ENCODE measurements at places on chromosomes 5 and 9. TPM values are rescaled to one million over a fixed set of nuclear protein-coding genes. Genes with fewer than 3 reads are reported as not detected.

The SLC6A7 gene
- not detected for total RNA-seq

The RAI14 gene
- total RNA-seq: 18.7 TPM

The PCDHA10 gene
- total RNA-seq: 0.11 TPM

The ARL10 gene
- total RNA-seq: 2.4 TPM

The AGXT2 gene
- total RNA-seq: not detected

The MARCHF11 gene
- total RNA-seq: not detected

The DMRT1 gene
- total RNA-seq: not detected

GRCh38 chr9:124006448-124007361 is 4.9 kb upstream of the LHX2 start:
- DNase-seq: no peak
- no peaks in the 10 kb centered on the region for H3K36me3 ChIP-seq
- peaks cover 100% of the 10 kb centered on the region for H3K27me3 ChIP-seq

- H3K4me1 ChIP-seq: no peaks in the 10 kb centered on the region
- no peak overlapping the region for H3K4me3 ChIP-seq
- no peaks in the 10 kb centered on the region for H3K27me3 ChIP-seq
- H3K36me3 ChIP-seq: no peaks in the 10 kb centered on the region
Observed at GRCh38 chr5:82861701-82862100, 215.5 kb downstream of the TMEM167A start.

GRCh38 chr5:40775085-40775845 is 19.5 kb upstream of the TTC33 start:
- H3K4me1 ChIP-seq: peaks cover 18% of the 10 kb centered on the region
- H3K27me3 ChIP-seq: no peaks in the 10 kb centered on the region
- DNase-seq: no peak
- peaks cover 73% of the 10 kb centered on the region for H3K36me3 ChIP-seq
- peak overlapping the region; percentile 3 for H3K4me3 ChIP-seq
- no peak overlapping the region for H3K27ac ChIP-seq

DNA sequence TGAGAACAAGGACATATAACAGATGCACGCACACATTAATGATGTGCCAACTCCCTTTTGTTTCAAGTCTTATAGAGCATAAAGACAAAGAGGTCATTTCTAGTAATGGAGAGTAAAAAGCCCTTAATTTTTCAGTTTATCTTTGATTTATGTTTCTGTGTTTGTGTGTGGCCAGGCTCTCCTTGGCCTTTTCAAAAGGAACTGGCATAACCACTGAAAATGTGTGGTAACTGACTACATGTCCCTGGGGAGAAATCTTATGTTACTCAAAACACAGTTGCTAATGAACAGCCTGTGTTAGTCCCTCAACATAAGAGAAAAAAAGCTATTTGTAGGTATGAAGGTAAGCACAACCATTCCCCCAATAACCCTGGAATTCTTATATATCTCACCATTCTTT is 47.6 kb upstream of the SHOC1 start:
- H3K27ac ChIP-seq: no peak overlapping the region
- no peak for DNase-seq
- no peaks in the 10 kb centered on the region for H3K36me3 ChIP-seq
- no peak overlapping the region for H3K4me3 ChIP-seq
- H3K27me3 ChIP-seq: no peaks in the 10 kb centered on the region

- H3K4me1 ChIP-seq: peaks cover 20% of the 10 kb centered on the region
- H3K4me3 ChIP-seq: no peak overlapping the region
- peak overlapping the region; percentile 56 for H3K27ac ChIP-seq
- DNase-seq: no peak
- H3K27me3 ChIP-seq: no peaks in the 10 kb centered on the region
- H3K36me3 ChIP-seq: no peaks in the 10 kb centered on the region
Observed at GRCh38 chr9:35771075-35771433, 17.0 kb upstream of the MSMP start.

DNA sequence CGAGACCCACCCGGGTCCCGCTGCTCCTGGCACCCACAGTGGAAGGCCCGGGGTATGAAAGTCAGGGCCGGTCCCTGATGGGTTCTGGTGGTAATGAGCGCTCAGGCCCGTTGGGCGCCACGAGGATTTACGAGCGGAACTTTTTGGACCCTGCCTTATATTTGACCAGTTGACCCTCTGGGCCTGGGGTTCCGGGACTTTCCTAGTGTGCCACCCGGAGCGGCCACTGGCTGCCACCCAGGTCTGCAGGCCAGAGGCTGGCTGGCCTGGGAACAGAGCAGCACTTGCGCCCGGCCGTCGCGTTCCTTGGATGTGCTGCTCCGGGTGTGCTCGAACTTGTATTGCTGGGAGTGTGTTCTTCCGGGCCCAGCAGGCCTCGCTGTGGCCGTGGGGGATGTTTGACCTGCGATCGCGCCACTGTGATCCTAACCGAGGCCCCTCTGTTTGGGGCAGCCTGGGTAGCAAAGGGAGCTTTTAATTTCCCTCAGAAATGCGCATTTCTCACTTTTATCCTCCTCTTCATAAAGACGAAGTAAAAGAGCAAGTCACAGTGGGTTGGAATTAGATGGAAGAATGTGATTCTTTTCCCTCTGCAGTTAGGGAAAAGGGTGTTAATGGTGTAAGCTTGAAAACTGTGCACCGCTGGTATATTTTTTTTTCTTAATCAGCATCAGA is 1.2 kb downstream of the F2RL1 start:
- H3K36me3 ChIP-seq: no peaks in the 10 kb centered on the region
- H3K27ac ChIP-seq: no peak overlapping the region
- DNase-seq: no peak
- H3K4me1 ChIP-seq: no peaks in the 10 kb centered on the region

DNA sequence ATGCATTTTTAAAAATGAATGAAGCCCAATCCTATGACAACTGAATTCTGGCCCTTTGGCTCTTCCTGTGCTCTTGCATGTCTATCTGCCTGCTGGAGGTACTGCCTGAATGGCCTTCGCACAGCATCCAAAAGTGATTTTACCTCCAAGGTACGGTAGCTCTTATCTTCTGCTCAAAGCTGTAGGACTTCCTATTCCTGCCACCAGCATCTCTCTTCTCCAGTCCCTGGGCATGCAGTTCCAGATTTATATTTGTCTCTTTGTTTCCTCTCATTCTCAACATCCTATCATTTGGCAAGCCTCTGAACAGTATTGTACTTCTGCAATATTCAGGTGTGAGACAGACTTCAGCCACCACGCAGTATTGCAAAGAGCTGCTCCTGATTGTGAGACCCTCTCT is 43.7 kb upstream of the SH3GL2 start:
- no peaks in the 10 kb centered on the region for H3K36me3 ChIP-seq
- H3K4me3 ChIP-seq: no peak overlapping the region
- no peaks in the 10 kb centered on the region for H3K27me3 ChIP-seq
- no peaks in the 10 kb centered on the region for H3K4me1 ChIP-seq
- no peak overlapping the region for H3K27ac ChIP-seq

DNA sequence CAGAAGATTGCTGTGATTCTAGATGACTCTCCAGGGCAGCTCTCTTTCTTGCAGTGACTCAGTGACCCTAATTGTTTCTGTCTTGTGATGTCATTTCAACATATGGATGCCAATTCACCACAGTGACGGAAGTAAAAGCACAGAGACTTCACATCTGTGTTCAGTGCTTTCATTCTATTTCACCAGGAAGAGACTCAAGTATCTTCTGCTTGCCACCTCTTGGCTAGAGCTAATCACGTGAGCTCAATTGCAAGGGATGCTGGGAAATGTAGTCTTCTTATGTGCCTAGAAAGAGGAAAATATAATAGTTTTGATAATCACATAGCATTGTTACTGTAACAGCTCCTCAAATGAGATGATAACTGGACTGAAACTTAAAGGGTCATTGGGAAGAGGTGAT is 453.3 kb upstream of the KLF4 start:
- no peak for DNase-seq
- no peak overlapping the region for H3K27ac ChIP-seq
- H3K4me3 ChIP-seq: no peak overlapping the region
- H3K4me1 ChIP-seq: no peaks in the 10 kb centered on the region

- peaks cover 45% of the 10 kb centered on the region for H3K36me3 ChIP-seq
- no peaks in the 10 kb centered on the region for H3K27me3 ChIP-seq
- H3K4me3 ChIP-seq: no peak overlapping the region
- DNase-seq: no peak
- H3K4me1 ChIP-seq: no peaks in the 10 kb centered on the region
Observed at GRCh38 chr9:124353811-124354274, 61.4 kb downstream of the PSMB7 start.

DNA sequence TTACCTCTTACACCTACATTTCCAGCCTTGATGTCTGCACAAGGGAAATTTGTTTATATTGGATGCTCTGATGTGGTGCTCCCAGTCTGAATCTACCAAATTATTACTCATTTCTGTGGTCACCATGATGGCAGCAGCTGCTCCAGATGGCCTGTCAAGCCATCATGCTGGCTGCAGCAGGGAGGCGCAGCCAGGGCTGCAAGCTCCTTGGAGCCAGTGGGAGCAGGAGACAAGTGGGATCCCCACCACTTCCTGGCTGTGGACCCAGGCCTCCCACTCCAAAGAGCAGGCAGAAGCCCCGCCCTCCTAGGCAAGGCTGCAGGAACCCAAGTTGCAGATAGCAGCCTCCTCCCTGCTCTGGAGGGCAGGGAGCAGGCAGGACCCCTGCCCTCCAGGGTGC is 241.1 kb upstream of the ATP10B start:
- no peaks in the 10 kb centered on the region for H3K27me3 ChIP-seq
- DNase-seq: no peak
- H3K27ac ChIP-seq: no peak overlapping the region
- H3K4me3 ChIP-seq: no peak overlapping the region

DNA sequence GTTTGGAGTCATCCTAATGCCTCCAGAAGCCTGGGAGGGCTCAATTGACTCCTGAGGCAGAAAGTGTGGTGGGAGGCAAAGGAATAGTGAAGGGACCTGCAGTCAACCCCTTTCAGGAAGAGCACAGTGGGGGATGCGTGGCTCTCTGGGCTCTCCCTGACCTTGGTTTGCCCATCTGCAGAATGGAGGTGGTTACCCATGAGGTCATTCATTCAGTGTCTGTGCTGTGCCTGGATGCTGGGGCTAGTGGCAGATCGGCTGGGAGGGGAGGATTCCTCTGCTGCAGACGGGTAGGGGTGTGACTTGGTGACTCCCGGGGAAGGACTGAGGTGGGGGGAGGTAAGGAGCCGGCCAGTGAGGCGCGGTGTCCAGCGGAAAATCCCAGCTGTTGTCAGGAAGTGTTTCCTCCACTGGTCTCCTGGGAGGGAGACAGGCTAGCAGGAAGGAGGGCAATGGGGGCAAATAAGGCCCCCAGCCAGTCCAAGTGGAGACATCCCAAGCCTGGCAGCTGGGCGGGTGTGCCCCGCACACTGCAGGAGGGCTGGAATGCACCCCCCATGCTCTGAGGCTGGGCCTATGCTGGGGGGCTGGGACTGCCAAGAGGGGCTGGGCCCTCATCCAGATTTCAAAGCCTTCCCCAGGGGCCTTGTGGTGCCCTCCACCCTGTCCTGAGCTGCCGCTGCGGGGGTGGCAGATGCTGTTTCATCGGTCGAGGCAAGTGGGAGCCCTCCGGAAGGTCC is 10.9 kb downstream of the CXXC5 start:
- DNase-seq: no peak
- H3K27ac ChIP-seq: peak overlapping the region; percentile 95
- peak overlapping the region; percentile 25 for H3K4me3 ChIP-seq

DNA sequence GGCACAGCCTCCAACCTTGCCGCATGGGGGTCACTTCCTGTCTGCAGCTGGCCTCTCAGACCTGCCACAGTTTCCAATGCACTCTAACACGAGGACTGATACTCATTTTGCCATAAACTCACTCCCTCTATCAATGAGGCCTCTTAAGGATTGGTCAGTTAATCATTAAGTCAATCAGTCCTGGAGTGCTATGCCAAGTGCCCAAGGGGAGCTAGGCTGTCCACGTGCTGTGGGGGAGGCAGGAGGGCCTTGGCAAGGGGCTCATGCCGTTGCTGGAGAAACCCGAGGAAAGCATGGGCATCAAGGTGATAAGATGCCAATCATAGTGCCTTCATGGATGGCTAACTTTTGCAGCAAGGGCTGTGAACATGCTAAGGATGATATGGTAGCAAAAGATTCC is 1.7 kb upstream of the ALDH1B1 start:
- peaks cover 1% of the 10 kb centered on the region for H3K36me3 ChIP-seq
- no peak for DNase-seq
- peak overlapping the region; percentile 84 for H3K27ac ChIP-seq

- H3K27ac ChIP-seq: no peak overlapping the region
- DNase-seq: no peak
- no peaks in the 10 kb centered on the region for H3K36me3 ChIP-seq
- no peaks in the 10 kb centered on the region for H3K4me1 ChIP-seq
- no peak overlapping the region for H3K4me3 ChIP-seq
Observed at GRCh38 chr9:120043448-120043847, 536.5 kb downstream of the CDK5RAP2 start.

GRCh38 chr9:113919871-113920270 is 43.8 kb downstream of the ZNF618 start:
- no peak for DNase-seq
- H3K27ac ChIP-seq: no peak overlapping the region
- no peaks in the 10 kb centered on the region for H3K27me3 ChIP-seq
- no peak overlapping the region for H3K4me3 ChIP-seq
- no peaks in the 10 kb centered on the region for H3K36me3 ChIP-seq

GRCh38 chr9:114504341-114505186 is 709 bp downstream of the WHRN start:
- peak overlapping the region; percentile 76 for H3K27ac ChIP-seq
- no peak for DNase-seq
- no peaks in the 10 kb centered on the region for H3K27me3 ChIP-seq
- peak overlapping the region; percentile 65 for H3K4me3 ChIP-seq
- peaks cover 62% of the 10 kb centered on the region for H3K4me1 ChIP-seq

DNA sequence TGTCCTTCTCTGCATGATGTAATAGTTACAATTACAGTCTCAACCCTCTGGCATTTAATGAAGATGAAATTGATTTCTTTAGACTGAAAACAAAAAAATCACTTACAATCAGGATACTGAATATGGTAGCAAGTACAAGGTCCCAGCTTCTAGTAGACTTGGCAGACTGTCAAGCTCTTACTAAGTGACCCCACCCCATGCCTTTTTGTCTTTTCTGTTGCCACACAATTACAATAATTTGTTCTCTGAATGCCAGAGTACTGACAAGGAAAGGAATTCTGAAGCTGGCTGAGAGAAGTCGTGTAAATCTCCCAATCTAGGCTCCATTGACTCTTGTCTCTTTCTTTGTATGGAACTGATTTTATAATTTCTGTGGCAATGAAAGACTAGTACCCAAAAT is 154.2 kb downstream of the TMC1 start:
- H3K36me3 ChIP-seq: no peaks in the 10 kb centered on the region
- no peak for DNase-seq
- H3K4me1 ChIP-seq: no peaks in the 10 kb centered on the region

DNA sequence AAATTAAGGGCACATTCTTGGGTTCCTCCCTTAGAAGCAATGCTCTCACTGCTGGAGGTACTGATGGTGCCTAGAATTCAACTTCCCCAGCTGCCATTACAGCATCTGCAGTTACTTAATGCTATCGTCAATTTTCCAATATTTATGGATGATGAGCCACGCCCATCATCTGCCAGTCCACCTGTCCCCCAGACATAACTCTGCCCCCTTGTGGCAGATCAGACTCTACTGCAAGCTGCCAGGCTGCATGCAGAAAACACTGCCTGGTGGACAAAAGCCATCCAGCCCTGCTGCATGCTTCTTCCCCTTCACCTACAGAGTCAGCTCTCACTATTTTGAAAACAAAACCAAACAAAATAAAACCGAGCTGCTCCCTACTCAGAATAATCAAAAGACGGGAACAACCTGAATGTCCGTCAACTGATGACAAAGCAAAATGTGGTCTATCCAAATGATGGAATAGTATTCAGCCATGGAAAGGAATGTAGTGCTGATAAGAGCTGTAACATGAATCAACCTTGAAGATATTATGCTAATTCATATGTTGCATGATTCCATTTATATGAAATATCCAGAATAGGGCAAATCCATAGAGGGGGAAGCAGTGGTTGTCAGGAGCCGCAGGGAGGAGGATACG is 66.4 kb downstream of the RETREG1 start:
- H3K4me1 ChIP-seq: no peaks in the 10 kb centered on the region
- no peak overlapping the region for H3K27ac ChIP-seq
- H3K27me3 ChIP-seq: no peaks in the 10 kb centered on the region
